HFFc6 (cell line): ENCODE measurements at places on chromosomes 11 and 22.

- DNase-seq, result no peak
Measured at GRCh38 chr11:33931067-33931466, 39.2 kb upstream of the LMO2 start.

GRCh38 chr11:79092791-79093353 lies 348.0 kb downstream of the TENM4 start:
- peak; percentile 99 for DNase-seq

DNA sequence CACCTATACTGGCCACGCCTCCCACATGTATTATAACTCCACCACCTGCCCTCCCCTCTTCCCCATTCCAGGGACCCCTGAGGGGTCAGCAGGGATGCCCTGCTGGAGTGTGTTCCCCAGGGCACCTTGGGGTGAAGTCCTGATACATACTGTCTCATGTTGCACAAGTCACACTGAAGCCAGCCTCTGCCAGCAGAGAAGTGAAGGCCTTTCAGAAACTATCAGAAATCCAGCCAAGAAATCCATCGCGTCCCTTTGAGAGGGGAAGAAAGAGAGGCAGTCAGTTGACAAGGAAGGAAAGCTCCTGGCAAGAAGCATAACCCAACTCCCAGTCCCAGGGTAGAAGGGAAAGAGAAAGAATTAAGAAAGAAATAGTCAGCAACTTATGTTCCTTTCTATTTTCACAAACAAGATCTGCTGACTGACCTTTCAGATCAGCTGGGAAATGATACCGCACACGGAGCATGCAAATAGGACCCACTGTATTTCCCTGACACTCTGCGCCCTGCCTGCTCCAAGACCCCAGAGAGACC lies 45.2 kb downstream of the SC5D start:
- DNase-seq, result no peak

- no peak for DNase-seq
Measured at GRCh38 chr22:24965822-24966626, 13.5 kb downstream of the KIAA1671 start.

DNA sequence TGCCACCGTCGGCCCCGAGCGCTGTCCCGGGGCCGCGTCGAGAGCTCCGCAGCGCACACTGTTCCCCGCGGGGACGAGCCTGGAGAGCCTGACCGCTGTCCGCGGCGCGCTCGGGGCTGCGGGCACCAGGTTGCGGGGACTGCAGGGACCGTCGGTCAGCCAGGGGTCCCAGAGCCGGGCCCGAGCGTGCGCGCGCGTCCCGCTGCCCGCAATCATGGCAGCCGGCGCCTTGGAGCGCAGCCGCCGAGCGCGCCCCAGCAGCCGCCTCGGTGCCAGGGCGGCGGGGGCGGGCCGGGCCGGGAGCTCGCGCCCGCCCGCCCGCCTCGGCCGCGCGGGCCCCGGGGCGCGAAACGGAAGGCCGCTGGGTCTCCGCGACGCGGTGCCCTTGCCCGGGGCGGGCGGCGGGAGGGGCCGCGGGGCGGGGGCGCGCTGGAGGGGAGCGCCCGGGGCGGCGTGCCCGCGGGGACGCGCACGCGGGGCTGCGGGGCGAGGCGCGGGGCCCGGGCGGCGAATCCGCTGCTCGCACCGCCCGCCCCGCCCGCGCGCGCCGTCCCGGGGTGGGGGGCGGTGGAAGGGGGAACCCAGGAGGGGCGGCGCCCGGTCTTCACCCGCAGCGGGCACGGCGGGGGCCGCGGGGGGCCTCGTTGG lies 79.4 kb upstream of the PPARA start:
- DNase-seq, result peak; percentile 29

DNA sequence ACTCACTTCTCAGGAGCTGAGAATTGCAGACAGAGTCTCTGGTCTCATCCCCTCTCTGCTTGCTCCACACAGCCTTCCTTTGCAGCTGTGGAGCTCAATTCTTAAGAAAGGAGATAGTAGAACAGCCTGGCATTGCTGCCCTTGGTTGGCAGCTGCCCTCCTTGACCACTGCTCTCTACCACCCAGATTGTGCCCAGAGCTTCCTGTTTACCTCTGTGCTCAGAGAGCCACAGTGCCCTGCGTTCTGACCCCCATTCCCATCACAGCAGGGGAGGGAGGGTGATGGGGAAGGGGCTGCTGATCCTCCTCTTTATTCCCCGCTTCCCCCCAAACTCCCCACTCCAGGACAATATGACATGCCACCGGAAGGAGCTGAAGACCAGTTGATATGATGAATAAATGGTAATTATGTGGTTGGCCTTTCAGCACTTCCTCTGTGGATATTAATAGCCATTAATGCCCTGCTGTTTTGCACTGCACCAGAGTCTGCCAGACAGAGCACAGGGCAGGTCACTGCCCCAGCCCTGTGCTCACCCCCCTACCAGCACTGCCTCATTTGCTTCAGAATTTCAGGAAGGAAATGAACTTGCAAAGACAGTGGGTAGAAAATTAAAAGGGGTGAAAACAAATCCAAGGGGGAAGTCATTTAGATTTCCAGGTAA lies 426.8 kb upstream of the CADM1 start:
- no peak for DNase-seq

DNA sequence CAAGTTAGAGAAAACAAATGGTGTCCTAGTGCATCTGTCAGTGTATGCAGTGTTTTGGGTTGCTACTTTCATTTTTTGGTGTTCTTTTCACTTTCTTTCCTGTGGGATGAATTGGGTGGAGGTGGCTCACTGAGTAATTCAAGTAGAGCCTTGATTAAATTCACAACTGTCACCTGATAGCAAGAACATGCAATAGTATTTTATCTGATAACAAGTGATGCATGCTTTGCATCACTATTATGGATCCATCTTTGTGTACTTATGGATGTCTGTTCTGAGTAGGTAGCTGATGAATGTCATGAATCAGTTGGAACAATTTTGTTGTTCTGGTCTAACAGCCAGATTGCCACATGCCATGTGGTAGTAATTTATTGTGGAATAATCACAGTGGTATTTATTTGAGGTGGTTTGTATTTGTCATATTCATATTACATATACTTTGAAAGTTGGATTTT lies 87.5 kb downstream of the DDX10 start:
- no peak for DNase-seq

DNA sequence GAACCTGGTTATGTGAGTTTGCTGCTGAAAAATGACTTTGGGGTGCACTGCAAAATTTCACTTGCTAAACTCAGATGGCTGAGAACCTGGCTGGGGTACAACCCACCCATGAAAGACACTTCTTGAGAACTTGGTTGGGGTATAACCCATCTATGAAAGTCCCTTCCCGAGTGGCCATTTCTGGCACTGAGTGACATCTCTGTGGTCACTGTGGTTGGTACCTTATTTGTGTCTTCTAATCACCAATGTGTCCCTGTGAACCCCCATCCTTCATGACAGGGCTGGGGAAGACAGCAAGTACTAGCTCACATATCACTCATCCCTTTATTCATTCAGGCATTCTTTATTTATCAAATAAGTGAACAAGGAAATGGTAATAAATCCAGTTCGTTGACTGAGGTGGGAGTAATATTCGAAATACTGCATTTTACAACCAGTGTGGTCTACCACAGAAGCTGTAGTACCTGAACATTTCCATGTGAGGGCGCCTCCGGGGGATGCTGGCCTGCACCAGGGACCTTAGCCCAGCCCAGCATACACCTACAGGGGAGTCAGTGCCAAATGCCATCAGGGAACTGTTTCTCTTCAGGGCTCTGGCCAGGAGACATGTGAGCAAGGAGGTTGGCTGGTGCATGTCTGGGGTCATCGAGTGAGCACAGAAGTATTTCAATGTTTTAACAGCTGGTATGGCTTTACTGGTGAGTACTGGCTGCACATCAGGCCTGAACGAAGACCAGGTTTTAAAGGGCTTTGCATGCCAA lies 122.1 kb downstream of the CSNK2A3 start:
- no peak for DNase-seq

- DNase-seq, result no peak
Measured at GRCh38 chr11:124882339-124883071, 15.2 kb downstream of the ROBO4 start.

GRCh38 chr11:118374729-118375128 lies 15.3 kb downstream of the UBE4A start:
- no peak for DNase-seq

DNA sequence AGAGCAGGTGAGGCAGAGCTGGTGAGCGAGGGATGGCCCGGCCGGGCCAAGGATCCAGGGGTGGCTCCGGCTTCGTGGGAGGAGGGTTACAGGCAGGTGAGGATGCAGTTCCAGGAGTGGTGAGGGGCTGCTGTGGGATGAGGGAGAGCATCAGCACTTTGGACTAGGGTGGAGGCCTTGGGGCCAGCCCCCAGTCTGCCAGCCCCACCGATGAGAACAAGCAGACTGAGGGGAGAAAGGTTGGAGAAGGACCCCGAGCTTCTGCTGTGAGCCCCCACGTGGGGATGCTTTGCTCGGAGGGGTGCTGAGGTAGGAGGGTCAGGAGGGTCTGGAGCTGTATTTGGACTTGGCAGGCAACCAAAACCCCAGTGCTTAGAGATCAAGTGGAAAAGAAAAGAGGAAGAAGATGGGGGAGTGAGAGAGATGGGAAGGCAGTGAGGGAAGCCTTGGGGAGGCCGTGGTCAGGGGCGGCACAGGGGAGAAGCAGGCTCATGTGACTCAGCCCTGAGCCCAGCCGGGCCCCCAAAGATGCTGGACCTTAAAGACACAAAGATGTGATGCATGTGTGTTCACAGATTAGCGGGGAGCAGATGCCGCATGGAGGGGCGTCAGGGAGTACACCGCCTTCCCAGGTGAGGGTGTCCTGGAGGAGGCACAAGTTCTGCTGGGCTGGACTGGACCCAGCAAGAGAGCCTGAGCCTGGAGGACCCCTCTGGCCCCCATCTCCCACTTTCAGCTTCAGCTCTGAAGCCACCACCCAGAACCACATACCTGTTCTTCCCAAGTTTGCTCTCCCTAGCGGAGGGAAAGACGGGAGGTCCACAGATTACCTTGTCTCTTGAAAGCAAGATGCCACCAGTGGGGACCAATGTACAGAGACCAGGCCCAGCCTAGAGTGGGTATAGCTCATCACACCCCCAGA lies 91.3 kb downstream of the CDKN1C start:
- no peak for DNase-seq

- DNase-seq, result no peak
Measured at GRCh38 chr11:110430267-110431050, 711 bp downstream of the FDX1 start.

DNA sequence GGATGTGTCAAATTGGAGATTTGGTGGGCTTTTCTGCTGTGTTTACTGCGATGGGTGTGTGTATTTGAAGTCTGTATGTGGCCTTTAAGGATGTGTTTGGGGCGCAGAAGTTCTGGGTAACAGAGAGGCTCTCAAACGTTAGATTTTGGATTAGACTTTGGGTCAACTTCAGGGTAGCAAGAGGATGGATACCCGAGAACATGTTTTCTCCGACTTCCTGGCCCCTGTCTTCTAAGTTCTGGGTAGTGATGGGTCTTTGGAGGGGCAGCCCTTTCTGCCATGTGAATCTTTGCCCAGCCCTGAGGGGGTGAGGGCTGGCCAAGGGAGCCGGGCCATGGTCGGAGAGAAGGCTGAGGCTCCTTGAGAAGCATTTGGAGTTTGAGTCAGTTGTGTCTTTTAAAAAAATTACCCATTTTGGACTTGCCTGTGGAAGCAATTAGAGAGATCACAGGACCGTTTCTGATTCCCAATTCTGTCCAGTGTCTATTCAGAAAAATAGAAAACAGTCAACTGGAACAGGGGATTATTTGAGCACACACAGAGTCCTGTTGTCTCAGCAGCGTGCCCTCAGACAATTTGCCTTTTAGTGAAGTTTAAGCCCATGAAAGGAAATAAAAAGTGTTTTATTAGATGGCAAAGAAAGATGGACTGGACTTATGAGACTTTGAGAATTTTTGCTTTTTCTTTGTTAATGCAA lies 114.4 kb downstream of the PTPRJ start:
- no peak for DNase-seq

GRCh38 chr11:1567052-1567720 lies 4.9 kb downstream of the DUSP8 start:
- DNase-seq, result no peak

DNA sequence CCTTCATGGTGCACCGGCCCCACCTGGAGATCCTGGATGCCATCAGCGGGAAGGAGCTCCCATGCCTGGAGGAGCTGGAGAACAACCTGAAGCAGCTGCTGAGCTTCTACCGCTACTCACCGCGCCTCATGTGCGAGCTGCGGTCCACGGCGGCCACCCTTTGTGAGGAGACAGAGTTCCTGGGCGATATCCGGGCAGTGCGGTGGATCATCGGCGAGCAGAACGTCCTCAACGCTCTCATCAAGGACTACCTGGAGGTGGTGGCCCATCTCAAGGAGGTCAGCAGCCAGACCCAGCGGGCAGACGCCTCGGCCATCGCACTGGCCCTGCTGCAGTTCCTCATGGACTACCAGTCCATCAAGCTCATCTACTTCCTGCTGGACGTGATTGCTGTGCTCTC lies 59.2 kb downstream of the SYT13 start:
- no peak for DNase-seq

DNA sequence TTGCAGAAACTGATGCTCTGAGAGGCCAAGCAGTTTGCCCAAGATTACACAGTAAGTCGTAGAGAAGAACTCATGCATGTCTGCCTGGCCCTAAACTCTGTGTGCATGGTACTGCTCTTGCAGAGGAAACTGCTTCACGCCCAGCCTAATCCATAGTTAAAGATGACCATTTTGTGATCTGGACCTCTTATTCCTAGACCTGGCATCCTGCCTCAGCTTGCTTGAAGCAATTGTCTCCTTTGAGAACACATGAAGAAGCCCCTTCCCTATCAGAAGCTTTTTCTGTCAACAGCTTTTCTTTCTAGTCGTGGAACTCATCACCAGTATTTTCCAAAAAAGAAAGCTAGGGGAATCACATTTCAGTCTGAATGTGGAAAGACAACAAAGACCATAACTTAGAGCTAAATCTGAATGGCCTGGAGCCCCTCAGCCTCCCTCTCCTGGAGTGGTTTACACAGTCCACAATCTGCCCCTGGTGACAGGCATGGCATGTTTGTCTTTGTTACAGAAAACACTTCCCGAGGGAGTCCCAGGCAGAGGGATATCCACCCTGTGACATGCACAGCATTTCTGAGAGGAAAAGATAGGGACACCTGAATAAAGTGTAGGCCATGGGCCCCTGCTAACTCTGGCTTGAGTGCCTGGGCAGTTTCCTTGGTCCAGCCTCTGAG lies 2.9 kb upstream of the FZD4 start:
- DNase-seq, result no peak

DNA sequence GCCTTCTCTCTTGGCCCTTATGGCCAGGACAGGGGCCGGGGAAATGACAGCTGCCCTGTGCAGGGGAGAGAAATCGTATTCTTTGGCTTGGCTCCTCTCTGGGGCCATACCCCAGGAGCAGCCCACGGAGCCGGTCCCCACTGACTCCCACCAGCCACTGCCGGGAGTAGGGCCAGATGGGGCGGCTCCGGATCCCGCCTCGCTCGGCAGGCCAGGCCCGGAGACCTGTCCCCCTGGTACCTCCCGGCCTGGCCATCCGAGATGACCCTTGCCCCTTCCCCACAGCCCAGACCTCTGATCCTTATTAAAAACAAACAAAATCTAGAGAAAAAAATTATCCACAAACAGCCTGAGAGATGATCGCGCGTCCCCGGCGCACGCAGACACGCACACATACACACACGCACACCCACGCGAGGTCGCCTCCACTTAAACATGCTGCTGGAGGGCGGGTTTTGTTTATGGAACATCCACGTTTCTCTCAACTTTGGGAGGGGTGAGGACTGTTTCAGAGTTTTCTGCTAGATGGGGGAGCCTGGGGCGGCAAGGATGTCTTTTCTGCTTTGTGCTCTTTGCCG lies 59.1 kb downstream of the IGLL1 start:
- peak; percentile 55 for DNase-seq

GRCh38 chr11:119584193-119585042 lies 144.6 kb downstream of the NECTIN1 start:
- no peak for DNase-seq

GRCh38 chr22:45064313-45065278 lies 54.8 kb upstream of the PHF21B start:
- peak; percentile 55 for DNase-seq
